ENCODE measurements at places on chromosomes 16 and 17. TPM values are rescaled to one million over a fixed set of nuclear protein-coding genes. Genes with fewer than 3 reads are reported as not detected.

DNA sequence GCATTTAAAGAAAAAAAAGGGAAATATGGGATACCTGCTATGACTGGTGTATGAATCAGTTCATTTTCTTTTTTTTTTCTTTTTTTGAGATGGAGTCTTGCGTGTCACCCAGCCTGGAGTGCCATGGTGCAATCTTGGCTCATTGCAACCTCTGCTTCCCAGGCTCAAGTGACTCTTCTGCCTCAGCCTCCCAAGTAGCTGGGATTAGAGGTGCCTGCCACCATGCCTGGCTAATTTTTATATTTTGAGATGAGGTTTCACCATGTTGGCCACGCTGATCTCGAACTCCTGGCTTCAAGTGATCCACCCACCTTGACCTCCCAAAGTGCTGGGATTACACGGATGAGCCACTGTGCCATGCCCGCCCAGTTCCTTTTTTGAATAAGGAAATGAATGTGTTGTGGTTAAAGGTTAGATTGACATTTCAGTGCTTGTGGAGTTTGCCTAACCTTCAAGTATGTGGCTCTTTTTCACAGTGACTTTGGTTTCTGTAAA lies 7.7 kb downstream of the HAPSTR1 start:
- H3K4me3 ChIP-seq, result no peak overlapping the region
- H3K27me3 ChIP-seq, result no peaks in the 10 kb centered on the region
- H3K27ac ChIP-seq, result 0 out of 3 replicates have a peak overlapping the region, but pooled peaks have one; percentile 13
- peaks cover 48% of the 10 kb centered on the region for H3K4me1 ChIP-seq
- DNase-seq, result no peak

DNA sequence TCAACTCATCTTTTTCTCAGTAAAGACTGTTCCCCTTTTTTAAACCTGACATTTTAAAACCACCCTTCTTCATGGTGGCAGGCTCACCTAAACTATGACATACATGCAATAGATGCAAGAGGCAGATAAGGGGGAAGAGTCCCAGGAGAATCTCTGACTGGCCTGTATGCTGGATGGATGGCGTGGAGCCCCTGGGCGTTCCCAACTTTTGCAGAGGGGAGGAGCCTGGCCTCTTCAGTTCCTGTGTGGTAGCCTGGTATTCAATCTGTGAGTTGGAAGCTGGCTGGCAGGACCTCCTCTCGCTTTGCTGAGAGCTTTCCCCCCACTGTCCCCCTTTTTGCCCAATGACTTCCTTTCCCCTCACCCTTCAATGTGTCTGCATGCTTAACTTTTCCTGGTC lies 217.6 kb upstream of the CA10 start:
- no peaks in the 10 kb centered on the region for H3K36me3 ChIP-seq
- H3K4me3 ChIP-seq, result no peak overlapping the region
- H3K4me1 ChIP-seq, result no peaks in the 10 kb centered on the region
- H3K27me3 ChIP-seq, result no peaks in the 10 kb centered on the region

DNA sequence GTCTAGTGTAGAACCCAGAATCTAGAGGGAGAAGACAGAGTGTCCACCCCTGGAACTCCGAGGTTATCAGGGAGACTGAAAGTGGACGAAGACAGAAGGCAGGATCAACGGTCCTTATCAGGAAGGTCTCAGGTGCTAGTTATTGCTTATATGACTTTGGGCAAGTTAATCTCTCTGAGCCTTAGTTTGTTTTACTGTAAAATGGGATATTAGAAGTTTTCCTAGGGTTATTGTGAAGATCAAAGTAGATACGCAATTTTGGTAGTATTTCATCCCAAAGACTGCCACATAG lies 1.2 kb downstream of the RNF167 start:
- peak overlapping the region; percentile 90 for H3K27ac ChIP-seq
- H3K27me3 ChIP-seq, result no peaks in the 10 kb centered on the region
- peaks cover 30% of the 10 kb centered on the region for H3K4me1 ChIP-seq

DNA sequence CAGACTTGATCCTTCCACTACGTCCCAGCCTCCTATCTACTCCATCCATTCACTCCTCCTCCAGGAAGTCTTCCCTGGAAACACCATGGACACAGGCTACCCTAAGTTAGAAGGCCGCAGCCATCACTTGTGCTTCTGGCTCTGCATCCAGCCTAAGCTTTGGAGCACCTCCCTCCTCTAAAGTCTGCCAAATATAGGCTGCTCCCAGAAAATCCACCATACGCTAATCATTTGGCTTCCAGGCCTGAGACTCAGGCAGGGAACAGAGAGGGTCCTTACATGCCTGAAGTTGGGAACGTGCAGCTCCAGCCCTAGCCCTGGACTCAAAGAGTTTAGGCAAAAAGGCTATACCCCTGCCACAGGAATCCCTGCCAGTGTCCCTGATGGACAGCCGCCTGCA lies 6.7 kb downstream of the PCGF2 start:
- H3K4me3 ChIP-seq, result no peak overlapping the region
- peaks cover 43% of the 10 kb centered on the region for H3K36me3 ChIP-seq
- DNase-seq, result no peak

- peaks cover 44% of the 10 kb centered on the region for H3K36me3 ChIP-seq
- DNase-seq, result no peak
- no peak overlapping the region for H3K4me3 ChIP-seq
- H3K4me1 ChIP-seq, result peaks cover 8% of the 10 kb centered on the region
- no peaks in the 10 kb centered on the region for H3K27me3 ChIP-seq
- no peak overlapping the region for H3K27ac ChIP-seq
Observed at GRCh38 chr17:67212714-67213417, 32.1 kb downstream of the HELZ start.

DNA sequence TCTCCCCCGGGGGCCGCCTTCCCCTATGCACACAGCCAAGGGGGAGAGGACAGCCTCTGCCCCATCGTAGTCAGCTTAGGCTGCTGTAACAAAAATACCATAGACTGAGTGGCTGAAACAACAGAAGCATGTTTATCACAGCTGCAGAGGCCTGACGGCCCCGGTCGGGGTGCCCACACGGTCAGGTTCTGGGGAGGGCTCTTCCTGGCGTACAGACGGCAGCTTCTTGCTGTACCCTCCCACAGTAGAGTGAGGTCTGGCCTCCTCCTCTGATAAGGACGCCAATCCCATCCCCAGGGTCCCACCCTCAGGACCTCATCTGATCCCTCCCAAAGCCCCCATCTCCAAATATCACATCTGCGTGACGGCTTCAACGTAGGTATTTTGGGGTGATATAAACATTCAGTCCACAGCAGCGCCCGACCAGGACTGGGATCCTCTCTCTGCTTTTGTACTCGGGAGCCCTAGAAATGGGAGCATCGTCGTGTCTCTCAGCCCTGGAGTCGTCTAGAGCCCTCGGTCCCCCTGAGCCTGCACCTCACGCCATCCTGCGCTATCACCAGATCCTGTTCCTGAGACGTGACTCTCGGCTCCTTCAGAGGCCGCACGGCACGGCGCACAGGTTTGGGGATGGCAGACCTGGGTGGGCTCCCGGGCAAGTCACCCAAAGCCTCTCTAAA lies 67.8 kb downstream of the RPH3AL start:
- H3K4me3 ChIP-seq, result no peak overlapping the region
- no peak overlapping the region for H3K27ac ChIP-seq
- no peaks in the 10 kb centered on the region for H3K36me3 ChIP-seq
- H3K27me3 ChIP-seq, result peaks cover 7% of the 10 kb centered on the region
- H3K4me1 ChIP-seq, result no peaks in the 10 kb centered on the region

DNA sequence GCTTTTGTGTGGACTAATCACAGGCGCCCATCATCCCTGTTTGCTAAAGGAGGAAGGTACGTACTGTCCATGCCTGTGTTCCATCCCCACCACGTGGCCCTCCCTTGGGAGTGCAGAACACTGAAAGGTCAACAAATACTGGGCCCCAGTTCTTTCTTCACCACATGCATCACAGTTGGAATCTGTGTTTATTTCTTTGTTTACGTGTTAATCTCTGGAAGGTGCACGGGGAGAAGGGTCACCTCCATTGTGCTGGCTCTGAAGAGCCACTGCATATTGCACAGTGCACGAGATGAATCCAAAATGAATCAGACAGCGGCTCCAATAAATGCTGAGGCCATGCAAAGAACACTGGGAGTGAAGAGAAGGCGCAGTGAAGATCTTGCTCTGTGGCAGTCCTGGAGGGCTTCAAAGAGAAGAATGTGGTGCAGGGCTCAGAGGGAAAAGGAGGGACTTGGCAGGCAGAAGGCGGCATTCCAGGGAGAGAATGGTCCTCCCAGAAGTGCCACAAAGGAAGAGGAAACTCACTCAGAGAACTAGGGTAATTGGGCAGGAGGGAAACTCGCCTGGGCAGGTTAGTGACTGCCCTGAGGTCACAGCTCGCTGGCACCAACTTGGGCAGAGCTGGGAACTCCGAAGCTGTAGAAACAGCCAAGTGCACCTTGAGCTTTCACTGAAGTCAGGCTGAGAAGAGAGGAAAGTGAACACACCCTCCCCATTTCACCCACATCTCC lies 3.7 kb downstream of the RPH3AL start:
- H3K36me3 ChIP-seq, result no peaks in the 10 kb centered on the region
- DNase-seq, result no peak
- no peaks in the 10 kb centered on the region for H3K4me1 ChIP-seq
- H3K27ac ChIP-seq, result no peak overlapping the region
- H3K27me3 ChIP-seq, result no peaks in the 10 kb centered on the region
- H3K4me3 ChIP-seq, result no peak overlapping the region

DNA sequence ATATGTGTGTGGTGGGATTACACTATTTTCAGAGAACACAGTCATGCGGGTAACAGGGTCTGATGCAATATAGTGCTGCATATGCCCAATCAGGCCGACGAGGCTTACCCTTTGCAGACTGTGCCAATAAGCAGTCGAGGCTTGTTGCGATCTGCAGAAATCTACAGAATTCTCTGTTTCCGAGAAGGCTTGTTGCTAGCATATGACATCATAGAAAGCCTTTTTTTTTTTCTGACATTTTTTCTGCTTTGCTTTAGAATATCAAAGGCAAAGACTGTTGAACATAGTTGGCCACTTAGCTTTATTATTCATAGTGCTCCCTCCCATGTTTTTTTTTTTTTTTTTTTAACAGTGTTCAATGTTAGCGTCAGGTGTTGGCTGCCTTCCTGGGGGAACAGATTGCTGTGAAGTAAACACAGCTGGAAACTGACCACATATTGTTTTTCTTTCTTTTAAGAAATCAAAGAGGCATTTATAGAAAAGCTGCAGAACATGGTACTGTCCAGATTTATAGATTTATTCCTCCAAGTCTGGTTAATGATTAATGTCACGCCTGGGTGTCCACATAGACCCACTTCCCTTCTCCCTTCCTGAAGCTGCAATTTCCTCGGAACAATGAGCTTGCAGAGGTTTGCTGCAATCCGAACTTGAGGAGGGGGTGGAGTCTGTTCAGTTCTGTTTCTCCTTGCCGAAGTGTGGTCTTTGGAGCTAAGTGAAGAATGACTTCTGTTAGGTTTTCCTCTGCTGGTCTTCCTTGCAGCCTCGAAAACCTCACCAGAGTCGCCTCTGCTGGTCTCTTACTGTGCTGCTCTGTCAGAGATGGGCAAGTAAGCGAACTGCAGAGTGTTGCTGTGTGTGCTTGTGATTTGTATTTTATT lies 87.3 kb downstream of the MAP2K6 start:
- no peak overlapping the region for H3K27ac ChIP-seq
- H3K36me3 ChIP-seq, result no peaks in the 10 kb centered on the region
- no peak for DNase-seq
- no peaks in the 10 kb centered on the region for H3K4me1 ChIP-seq

DNA sequence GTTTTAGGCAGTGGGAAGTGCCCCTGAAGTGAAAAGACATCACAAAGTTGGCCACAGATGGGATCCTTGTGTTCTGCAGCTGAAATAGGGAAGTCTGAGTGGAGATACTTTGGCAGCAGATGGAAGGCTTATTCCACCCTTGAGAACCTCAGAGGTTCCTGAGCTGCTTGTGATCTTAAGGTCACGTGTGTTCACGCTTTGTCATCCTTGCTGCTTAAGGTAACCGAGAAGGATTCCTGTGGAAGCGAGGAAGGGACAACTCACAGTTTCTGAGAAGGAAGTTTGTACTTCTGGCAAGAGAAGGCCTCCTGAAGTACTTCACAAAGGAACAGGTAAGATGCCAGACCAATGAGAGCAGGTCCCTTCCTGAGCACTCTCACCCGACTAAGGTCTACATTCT lies 12.2 kb downstream of the ADAP2 start:
- no peak overlapping the region for H3K27ac ChIP-seq
- peaks cover 26% of the 10 kb centered on the region for H3K27me3 ChIP-seq
- H3K4me3 ChIP-seq, result no peak overlapping the region
- H3K36me3 ChIP-seq, result no peaks in the 10 kb centered on the region

GRCh38 chr16:81765969-81766368 lies 13.1 kb upstream of the PLCG2 start:
- H3K27ac ChIP-seq, result no peak overlapping the region
- no peaks in the 10 kb centered on the region for H3K36me3 ChIP-seq
- peaks cover 41% of the 10 kb centered on the region for H3K27me3 ChIP-seq

GRCh38 chr16:67260426-67261063 lies 11.8 kb downstream of the SLC9A5 start:
- no peak overlapping the region for H3K4me3 ChIP-seq
- DNase-seq, result peak; percentile 63

DNA sequence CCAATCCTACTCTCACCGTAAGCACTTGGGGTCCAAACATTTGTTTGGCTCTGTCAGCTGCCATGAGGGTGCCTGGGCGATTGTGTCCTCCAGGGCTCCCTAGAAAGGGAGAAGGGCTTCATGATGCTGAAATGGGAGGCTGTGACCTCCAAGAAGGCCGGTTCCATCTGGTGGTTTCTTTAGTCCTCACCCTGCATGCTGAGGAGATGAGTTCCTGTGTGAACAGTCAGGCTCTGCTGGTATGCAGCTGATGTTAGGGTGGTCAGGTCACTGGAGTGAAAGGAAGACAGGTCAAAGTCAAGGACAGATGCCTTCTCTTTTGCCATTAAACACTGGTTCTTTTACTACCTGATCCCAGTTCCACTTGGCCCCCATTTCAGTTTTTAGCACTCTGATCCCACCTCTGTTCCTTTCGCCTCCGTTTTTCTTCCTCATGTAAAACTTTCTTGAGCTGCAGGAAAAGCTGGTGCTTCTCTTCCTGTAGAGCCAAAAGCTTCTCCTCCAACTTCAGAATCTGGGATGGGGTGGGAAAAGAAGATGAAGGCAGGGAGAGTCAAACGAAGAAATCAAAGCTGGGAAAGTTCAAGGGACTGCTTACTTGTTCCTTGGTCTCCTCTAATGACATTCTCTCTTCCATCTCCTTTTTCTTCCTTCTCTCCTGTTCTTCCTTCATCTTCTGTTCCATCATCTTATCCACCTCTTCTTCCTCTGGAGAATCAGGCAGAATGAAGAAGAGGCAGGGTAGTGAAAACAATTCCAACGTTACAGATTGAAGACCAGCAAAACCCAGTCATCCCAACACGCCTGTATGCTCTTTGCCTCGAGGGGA lies 1.1 kb downstream of the GPS2 start:
- peaks cover 22% of the 10 kb centered on the region for H3K4me1 ChIP-seq
- peak; percentile 34 for DNase-seq
- no peaks in the 10 kb centered on the region for H3K27me3 ChIP-seq
- H3K36me3 ChIP-seq, result peaks cover 80% of the 10 kb centered on the region
- peak overlapping the region; percentile 75 for H3K27ac ChIP-seq
- H3K4me3 ChIP-seq, result peak overlapping the region; percentile 93

Gene TBC1D24
- polyA plus RNA-seq, result 8.3 TPM

Gene ACACA
- polyA plus RNA-seq, result 54.9 TPM

Gene CCL16
- not detected for polyA plus RNA-seq
